ENCODE measurements at places on chromosomes 6 and 20.

- no peak for DNase-seq
Measured at GRCh38 chr6:126170433-126170832, 169.5 kb upstream of the CENPW start.

GRCh38 chr6:53598265-53598907, 53.5 kb upstream of the GCLC start:
- no peak for DNase-seq

DNA sequence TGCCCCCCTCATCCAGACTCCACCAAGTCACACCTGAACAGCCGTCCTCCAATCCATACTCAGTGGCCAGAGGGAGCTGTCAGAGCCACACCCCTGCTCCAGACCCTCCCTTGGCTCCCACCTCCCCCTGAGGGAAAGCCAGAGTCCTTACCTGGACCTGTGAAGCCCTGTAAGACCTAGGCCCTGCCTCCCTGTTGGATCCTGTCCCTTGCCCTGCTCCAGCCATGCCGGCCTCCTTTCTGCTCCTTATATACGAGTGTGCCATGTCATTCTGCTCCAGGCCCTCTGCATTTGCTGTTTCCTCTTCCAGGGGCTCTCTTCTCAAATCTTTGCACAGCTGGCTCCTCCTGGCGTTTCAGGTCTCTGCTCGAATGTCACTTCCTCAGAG, 100.3 kb upstream of the MYL9 start:
- no peak for DNase-seq

- DNase-seq, result no peak
Measured at GRCh38 chr20:24208652-24209051, 220.1 kb upstream of the GGTLC1 start.

DNA sequence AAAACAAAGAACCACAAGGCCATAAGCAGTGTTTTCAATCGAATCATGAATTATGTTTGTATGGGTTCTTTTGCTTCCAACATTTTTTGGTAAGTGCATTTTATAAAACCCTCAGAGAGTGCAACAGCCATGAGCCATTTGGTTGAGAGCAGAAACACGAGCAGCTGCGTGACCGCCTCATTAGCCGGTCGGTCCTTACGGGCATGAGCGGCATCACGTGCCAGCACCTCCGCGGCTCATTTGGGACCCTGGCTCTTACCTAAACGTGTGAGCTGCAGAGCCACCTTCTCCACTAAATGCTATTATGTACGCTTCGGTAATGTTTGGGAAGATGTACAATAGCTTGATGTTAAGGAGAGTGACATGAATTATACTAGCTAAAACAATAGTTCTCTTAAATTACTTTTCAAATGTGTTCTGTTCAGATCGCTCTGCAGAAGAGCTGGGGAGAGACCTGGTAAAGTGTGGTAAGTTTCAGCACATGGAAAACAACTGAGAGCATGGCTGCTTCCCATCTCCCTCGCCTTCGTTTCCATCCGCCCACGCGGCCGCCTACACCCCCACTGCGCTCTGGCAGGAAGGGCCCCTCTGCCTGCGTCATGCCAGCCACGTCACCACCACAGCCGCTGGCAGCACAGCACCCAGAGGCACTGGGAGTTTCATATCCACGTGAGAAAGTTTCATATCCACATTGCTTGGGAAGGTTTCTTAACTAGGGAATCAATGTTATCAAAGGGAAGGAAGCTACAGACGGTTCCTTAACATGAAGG, 23.7 kb upstream of the PDE10A start:
- no peak for DNase-seq

GRCh38 chr6:140599916-140600315, 1225.5 kb upstream of the CITED2 start:
- DNase-seq, result no peak

GRCh38 chr6:96923871-96924493, 546 bp upstream of the KLHL32 start:
- no peak for DNase-seq

DNA sequence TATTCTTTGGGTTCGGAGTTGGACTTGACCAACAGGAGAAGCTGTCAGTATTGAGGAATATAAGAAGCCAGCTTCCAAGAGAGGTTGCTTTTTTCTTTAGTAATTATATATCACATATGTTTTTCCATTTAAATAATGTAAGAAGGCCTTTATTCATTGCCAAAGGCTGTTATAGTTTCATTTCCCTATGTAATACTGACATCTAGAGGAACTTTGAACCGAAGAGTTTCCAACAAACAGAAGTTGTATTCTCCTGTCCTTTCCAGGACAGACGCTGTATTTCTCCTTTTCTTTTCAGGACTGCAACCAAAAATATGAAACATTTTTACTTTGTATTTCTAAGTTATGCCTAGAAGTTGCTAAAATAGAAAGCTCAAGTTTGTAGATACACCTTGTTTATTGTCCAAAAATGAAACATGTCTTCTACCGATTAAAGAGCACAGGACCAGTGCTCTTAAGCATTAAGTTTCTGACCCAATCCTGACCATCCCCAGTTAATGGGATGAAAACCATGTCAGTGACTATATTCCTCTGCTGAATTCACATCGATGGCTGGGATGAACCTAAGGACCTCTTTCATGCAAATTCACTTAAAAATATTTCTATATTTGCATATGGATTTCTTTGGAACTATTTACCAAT, 55.1 kb downstream of the MYLK4 start:
- DNase-seq, result peak; percentile 37

GRCh38 chr20:63487116-63487764, 11.6 kb downstream of the EEF1A2 start:
- no peak for DNase-seq

DNA sequence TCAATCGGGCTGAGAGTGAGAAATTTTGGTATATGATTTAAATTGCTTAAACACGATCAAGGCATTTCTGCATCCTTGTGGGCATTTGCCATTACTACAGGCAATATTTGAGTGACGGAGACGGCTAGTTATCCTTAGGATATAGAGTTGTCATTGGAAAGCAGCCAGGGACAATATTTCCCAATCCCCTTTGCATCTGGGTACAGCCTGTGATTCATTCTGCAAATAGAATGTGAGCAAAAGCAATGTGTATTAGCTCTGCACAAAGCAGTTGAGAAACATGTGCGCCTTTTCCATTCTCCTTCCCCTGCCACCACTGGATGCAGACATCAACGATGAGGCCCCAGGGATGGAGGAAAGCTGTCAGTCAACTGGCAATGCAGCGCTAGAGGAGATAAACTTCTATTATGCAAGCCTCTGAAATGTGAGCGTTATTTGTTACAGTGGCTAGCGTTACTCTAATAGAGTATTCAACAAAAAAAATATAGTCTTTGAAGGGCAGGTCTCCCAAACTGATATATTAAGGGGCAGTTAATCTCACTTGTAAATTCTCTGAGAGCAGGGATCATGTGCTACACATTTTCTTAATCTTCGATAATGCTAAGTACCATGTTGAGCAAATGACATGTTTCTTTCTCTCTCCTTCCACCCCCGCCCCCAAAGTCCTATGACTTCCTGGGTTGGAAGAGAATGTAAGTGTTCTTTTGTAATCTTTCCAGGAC, 37.1 kb upstream of the NCOA3 start:
- DNase-seq, result peak; percentile 98

DNA sequence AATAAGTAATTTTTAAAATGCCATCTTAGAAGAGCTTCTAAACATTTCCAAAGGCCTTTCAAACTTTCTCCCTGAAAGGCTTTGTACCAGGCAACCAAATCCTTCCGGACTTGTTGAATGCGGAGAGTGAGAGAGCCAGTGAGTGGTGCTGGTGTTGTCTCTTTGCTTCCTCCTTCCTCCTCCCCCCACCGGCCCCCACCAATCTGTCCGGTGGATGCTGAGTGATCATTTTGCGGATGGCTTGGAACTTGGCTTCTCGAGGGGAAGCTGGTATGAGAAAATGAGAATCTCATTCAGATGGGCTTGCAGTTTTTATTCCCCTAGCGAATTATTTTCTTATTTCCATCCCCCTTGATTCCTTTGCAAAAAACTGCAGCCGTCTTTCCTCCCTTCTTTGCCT, 97.3 kb downstream of the ANKRD60 start:
- no peak for DNase-seq

DNA sequence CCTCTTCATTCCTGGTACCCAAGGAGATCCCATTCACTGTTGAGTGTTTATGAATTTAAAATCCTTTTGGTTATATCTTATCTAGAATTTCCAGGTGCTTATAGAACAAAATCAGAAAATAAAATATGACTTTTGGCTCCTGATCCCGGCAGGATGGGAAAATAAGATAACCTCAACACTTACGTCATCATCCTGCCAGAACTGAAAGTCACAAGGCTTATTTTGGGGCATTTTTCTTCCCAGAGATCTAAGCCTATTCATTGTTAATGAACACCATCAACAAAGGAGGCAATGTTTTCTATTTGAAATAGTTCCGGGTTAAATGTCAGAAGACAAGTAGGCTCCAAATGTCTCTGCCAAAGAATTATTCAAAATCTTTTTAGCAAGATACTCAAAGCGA, 580.6 kb downstream of the TFAP2A start:
- no peak for DNase-seq

DNA sequence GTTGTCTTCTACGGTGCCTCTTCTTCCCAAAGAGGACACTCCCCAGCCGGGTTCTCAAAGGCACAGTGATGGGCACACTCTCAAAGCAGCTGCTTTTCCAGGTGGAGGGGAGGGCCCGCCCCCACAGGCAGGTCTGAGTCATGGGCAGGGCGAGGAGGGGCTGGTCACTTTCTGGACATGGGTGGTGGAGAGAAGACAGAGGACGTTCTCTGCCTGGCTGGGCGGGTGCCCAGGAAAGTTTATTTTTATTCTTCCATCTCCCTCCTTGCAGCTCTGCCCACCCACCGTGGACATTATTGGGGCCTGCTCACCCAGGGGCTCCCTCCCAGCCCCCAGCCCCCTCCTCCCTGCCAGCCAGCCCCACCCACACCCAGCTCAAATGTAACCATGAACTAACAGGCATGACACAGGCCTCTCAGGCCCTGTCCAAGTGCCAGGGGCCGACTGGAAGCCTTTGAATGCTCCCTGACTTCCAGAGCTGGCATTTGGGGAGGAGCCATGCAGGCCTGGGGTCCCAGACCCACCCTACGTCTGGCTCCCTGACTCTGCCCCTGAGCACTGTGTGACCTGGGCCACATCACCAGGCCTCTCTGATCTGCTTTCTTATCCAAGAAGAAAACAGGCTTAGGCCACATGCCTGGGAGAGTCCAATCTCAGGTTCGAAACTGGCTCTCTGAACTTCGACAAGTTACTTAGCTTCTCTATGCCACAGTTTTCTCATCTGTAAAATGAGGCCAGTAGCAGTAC, 8.0 kb downstream of the TGM2 start:
- no peak for DNase-seq

DNA sequence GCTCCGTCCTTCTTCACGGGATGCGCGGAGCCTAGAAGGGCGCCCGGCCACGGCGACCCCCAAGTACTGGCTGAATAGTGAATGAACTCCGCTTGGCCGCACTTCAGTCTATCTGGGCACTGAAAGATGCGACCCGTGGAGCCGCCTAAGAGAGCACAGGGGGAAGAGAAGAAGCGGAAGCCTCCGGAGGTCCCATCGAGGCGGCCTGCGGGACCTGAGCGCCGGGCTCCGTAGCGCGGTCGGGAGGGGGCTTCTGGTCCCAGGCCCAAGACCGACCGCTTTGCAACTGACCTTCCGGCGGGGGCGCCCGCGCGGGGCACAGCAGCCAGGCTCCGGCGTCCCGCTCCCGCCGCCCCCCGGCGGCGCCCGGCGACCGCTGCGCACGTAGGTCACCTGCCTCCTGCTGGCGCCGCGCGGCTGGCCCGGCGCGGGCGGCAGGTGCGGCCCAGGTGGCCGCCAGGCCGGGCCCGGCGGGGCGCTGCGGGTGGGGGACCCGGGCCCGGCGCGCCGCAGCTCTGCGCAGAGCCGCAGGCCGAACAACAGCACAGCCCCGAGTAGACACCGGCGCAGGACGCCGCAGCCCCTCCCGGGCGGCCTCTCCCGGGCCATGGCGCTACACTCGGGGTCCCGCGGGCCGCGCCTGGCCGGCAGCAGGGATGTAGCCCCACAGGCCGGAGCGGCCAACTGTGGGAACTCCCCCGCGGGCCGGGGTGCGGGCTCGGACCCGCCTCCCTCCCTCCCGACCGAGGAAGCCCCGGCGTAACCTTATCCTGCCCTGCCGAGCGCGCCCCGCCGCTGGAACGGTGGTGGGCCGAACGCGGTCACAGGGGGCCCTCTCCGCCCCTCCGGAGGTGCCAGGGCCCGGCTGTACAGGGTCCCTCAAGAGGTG, at the start of gene METTL24:
Gene METTL24 (minus strand): TSS at position 686 of the 889 bp plus-strand sequence. CDS start 77 bp downstream, at position 609.
- no peak for DNase-seq

DNA sequence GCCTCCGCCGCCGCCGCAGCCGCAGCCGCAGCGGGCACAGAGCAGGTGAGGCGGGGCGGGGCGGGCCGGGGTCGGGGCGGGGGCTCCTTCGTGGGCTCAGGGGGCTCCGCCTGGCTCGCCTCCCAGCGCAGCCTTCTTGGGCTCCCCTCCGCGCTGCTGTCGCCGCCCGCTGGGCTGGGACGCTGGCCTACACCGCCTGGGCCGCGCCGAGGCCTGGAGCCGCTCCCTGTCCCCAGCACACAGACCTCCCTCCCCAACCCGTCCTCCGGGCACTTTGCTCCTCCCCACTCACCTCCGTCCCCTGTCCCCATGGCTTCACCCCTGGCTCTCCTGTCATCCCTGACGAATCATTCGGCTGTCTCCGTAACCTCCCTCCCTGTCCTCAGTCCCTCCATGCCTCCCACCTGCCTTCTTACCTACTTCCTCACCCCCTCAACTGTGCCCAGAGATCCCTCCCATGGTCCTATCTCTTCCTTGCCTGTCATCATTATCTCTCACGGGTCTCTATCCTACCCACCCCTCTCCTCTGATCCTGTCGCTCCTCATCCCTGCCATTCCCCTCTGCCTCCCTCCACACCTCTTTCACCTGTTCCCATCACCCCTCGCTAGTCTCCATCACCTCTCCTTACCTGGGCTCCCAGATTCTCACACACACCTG, 512 bp downstream of the TTBK1 start:
- no peak for DNase-seq

GRCh38 chr20:47921408-47921807, 136.1 kb upstream of the SULF2 start:
- DNase-seq, result no peak

DNA sequence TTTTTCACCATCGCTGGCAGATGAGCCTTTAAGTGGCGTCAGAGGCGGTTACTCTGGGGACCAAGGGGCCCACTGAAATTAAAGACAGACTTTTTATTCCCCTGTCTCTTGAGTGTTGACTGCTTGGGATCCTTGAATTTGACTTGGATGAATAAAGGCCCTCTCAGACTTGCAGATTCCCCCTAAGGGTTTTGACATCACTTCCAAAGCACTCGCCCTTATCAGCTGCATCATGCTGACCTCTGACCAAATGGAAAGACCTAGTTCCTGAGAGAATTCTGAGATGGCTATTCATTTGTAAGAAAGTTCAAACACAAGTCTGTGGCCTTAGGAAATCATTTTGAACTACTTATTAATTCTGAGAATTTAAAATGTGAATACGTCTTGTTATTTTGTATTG, 13.5 kb upstream of the MOXD1 start:
- DNase-seq, result no peak

- no peak for DNase-seq
Measured at GRCh38 chr6:106749609-106750008, 120.2 kb downstream of the QRSL1 start.

GRCh38 chr6:79670789-79671188, 39.7 kb downstream of the SH3BGRL2 start:
- no peak for DNase-seq
